Jurkat, Clone E6-1 (cell line): ENCODE measurements at places on chromosomes 6 and 20.

- DNase-seq, result no peak
Observed at GRCh38 chr20:34999021-34999451, 43.4 kb downstream of the MYH7B start.

DNA sequence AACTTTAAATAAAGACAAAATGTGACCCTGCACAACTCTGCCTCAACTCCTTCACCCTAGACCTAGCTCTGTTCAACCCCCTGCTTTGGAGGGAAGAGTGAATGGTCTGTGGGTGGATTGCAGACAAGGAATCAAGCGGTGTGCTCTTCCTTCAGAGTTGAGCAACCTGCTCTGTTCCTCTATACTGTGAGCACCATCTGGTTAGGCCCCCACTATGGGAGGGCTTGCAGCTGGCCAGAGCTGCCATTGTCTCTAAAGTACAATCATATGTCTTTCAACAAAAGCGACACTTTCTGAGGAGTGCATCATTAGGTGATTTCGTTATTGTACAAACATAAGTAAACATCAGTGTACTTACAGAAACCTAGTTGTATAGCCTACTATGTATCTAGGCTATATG lies 406.1 kb upstream of the MARCKS start:
- DNase-seq, result no peak

- DNase-seq, result peak; percentile 92
Observed at GRCh38 chr6:134240665-134241431, 77.1 kb downstream of the SGK1 start.

GRCh38 chr6:136016228-136017225 lies 165.0 kb downstream of the PDE7B start:
- no peak for DNase-seq

DNA sequence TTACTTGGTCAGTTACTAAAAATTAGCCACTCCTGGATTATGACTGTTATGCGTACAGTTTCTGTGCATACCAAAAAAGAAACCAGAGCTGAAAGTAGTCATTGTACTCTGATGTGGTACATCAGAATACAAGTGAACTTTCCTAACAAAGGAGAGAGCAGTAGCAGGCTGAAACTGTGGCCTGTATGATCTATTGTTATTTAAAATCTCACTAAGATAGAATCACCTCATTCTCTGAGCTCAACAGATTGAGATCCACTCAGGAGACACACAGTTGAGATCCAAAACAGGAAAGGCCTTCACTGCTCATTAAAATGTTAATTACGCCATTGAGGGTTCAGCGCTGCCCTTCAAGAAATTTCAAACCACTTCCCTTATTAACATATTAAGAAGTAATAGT lies 576.4 kb downstream of the LMBRD1 start:
- DNase-seq, result no peak

DNA sequence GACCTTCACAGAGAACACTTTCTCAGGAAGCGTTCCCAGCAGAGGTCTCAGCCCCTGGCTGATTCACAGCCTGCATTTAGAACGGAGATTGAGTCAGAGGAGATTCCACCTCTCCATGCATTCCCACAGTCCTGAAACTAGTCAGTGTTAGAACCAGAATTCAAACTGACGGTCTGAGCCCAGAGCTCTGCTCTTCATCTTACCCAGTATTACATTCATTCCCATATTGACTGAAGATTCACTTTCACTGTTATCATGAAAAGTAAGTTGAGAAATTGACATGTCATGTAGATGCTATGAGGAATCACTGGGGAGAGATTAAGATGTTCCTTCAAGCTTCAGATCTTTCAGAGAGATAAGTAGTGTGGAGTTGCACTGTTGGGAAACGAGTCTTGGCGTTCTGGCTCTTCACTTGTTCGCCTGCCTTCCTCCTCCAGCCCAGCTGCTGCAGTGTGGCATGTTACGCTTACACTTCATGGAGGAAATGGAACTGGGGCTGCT lies 28.3 kb downstream of the MAS1 start:
- no peak for DNase-seq

- no peak for DNase-seq
Observed at GRCh38 chr6:25007269-25007699, 71.5 kb upstream of the RIPOR2 start.

DNA sequence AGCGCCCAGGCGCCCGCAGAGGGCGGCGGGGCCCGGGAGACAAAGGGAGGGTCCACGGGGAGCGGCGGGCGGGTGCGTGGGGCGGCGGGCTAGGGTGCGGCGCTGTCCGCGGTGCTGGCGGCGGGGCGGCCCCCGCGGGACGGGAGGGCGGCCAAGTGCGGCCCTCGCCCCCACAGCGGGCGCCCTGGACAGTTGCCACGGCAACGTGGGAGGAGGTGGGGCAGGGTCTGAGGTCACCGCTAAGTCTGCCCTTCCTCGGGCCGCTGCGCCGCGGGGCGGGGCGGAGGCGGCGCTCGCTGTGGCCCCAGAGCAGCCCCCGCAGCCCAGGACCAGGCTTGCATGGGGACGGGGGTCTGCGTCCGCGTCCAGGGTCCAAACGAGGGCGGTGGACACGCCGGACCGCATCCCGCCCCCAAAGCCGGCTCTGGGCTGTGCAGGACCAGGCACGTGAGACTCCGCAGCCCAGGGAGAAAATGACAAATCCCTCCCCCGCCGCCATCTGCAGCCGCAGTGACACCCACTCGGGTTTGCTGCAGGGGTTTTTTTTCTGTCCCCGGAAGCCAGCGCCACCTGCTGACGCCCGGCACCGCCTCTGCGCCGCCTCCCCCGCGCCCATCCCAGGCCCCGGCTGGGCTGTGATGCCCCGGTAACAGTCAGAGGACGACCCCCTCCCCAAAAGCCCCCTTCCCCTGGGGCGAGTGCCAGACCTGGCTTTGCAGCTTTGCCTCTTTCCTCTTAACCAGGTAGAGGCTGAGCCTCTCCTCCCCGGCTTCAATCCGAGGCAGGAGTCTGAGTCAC lies 36.8 kb downstream of the YTHDF1 start:
- DNase-seq, result peak; percentile 39

DNA sequence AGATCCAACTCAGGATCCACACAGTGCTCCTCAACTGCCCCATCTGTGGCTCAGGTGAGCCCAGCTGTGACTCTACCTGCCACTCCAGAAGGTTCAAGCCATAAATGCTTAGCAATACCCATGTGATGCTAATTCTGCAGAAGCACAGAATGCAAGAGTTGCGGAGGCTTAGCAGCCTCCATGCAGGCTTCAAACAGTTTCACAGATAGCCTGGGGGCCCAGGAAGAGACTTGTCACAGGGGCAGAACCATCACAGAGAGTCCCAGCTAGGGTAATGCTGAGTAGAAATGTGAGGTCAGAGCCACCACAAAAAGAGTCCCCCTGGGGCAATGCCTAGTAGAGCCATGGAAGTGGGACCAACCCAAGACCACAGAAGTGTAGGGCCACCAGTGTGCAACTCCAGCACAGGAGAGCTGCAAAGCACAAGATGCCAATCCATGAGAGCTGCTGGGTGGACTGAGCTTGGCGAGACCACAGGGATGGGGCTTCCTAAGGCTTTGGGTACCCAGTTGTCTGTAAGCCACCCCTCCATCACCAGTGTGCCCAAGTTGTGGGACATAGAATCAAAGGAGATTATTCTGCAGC lies 283.9 kb downstream of the UBE3D start:
- no peak for DNase-seq

DNA sequence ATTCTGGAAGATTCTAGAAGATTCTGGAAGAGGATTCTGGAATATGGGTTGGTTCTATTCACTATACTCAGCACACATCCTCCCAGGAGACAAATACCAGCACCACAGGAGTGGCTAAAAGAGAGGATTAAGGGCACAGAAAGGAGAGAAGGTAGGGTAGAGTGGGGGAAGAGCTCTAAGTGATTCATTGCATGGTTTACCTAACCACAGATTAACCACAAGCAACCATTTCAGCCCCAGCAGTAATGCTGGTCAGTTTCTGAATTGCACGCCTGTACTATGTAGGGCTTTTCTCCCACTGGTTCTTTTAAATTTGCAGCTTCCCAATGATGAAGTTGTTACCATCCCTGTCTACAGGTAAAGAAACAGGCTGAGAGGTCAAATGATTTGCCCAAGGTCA lies 192.7 kb upstream of the PMEPA1 start:
- DNase-seq, result peak; percentile 24

- no peak for DNase-seq
Observed at GRCh38 chr20:24366336-24367004, 103.0 kb upstream of the SYNDIG1 start.

GRCh38 chr6:96909811-96910210 lies 12.1 kb upstream of the NDUFAF4 start:
- no peak for DNase-seq

- DNase-seq, result peak; percentile 60
Observed at GRCh38 chr6:692858-693722, at the start of gene EXOC2. EXOC2 (minus strand) TSS chr6:693139; CDS start chr6:637818, 55,321 bp downstream.

DNA sequence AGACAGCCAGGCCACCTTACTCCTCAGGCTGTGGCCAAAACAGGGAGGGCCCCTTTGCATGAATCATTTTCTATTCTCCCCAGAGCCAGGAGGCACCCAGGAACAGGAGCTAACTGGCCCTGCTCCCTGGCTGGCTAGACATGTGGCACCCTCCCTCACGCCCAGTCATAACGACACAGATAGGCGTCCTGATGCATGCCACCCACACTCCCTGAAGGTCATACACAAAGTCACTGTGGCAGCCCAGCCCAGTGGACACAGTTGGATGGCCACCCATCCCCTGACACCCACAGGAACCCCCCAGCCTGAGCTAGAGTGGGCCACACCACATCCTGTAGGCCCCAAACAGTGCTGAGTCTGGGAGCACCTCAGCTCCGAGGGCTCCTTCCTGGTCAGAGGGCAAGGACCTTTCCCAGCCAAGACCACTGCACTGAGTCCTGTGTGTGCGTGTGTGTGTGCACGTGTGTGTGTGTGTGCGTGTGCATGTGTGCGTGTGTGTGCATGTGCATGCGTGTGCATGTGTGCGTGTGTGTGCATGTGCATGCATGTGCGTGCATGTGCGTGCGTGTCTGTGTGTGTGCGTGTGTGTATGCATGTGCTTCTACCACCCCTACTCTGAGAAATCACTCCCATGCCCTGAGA lies 21.6 kb downstream of the TFEB start:
- DNase-seq, result no peak

DNA sequence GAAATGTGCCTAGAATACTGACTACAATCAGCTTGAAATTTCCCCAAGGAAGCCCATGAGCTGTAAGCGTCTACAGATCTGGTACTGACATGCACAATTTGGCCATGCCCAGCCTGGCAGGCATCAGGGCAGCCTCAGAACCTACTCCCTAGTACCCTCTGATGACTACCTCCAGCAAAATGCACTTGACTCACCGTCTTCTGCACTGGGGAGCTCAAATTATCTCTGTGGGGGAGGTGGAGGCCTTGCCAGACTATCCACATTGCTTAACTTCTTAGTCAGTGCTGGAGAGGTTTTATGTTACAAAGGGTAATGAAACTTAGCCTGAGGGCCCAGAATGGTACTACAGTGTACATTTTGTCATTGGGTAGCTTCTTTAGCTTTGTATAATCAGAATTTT lies 126.0 kb upstream of the ADGRF1 start:
- DNase-seq, result no peak

DNA sequence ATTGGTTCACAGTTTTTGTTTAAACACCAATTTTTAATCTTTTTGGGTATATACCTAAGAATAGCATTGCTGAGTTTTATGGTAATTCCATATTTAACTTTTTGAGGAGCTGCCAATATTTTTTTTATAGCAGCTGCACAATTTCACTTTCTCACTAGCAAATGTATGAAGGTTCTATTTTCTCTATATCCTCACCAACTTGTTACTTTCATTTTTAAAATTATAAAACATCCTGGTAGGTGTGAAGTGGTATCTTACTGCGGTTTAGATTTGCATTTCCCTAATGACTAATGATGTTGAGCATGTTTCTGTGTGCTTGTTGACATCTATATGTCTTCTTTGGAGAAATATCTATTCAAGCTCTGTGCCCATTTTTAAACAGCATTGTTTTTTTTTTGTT lies 452.1 kb downstream of the GRIK2 start:
- DNase-seq, result no peak

- DNase-seq, result no peak
Observed at GRCh38 chr6:103284835-103285234, 1574.9 kb downstream of the HACE1 start.

DNA sequence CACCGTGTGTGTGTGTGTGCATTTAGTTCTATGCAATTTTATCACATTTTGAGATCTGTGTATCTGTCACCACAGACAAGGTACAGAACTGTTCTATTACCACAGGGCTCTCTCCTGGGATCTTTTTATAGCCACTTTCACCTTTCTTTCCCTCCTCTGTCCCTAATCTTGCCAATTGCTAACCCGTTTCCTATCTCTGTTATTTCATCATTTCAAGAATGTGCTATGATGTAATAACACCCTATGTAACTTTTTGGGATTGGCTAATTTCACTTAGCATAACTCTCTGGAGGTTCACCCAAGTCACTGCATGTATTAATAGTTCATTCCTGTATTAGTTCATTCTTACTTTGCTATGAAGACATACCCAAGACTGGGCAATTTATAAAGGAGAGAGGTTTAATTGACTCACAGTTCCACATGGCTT lies 657.7 kb downstream of the QKI start:
- no peak for DNase-seq

- no peak for DNase-seq
Observed at GRCh38 chr6:119034827-119035458, 43.5 kb downstream of the FAM184A start.

GRCh38 chr20:51541189-51542032 lies 1.1 kb downstream of the NFATC2 start:
- peak; percentile 90 for DNase-seq

GRCh38 chr6:140915551-140915950 lies 1217.2 kb upstream of the GJE1 start:
- no peak for DNase-seq

DNA sequence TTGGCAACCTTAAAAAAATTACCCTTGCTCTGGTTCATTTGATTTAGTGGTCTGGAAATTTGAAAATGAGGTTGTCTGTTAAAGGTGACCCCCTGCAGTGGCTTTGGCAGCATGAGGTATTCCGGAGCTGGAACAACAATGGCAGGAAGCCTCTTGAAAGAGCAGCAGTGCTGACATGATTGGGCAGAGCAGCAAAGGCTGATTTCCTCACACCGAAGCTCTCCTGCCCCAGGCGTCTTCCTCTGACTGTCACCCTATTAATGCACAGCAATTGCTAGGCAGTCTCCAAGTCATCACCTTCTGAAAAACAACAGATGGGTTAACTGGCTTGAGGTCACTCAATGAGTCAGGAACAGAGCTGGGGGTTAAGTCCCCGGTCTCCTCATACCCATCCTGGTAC lies 241.8 kb upstream of the MMS22L start:
- no peak for DNase-seq

DNA sequence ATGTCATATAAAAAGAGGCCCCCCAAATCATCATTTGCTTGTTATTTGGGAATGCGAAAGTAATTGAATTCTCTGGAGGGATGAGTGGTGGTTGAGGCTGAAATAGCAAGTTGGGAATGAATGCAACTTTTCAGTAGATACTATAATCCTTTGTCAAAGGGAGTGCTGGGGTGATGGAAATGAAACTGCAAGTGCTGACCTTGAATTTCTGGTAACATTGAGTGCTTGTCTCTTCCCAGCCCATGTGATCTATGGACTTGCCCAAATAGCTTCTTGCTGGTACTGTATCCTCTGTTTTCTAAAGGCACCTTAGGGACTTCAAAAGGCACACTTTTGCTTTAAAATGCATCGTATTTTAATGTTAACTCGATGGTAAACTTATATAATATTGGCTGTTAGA lies 14.8 kb downstream of the PAQR8 start:
- DNase-seq, result no peak
